CD4-positive, alpha-beta T cell treated with Interleukin-15 for 4 hours (primary cell): ENCODE measurements at places on chromosomes 6 and 20.

GRCh38 chr6:105624021-105624420, 221.1 kb upstream of the PREP start:
- no peak for DNase-seq

- no peak for DNase-seq
These were observed 329.7 kb downstream of the CD83 start for GRCh38 chr6:14447240-14447639.

DNA sequence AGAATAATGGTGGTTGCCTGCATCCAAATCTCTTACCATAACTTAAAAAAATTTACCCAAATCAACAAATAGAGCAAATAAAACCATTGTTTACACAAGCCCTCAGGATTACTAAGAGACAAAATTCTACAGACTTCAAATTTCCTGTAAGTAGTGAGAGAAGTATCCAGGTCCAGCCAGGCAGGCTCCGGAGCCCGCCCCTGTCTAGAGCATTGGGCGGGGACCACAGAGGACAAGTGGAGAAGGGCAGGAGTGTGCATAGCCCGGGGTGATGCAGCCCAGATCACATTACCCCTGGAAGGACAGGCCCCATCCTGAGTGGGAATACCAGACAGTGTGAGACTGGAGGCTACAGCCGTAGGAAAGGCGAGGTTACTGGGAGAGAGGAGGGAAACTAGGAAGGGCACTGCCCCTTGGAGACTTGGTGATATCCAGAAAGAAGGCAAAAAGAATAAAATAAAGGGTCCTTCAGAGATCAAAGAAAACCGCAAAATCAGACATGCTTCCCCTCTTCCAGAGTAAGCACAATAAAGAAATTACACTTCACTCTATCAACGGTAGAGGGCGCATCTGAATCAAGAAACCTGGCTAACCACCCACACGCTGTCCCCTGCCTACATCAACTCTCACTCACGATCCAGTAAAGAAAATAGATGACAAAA, 26.6 kb downstream of the RIN2 start:
- DNase-seq = peak; percentile 28

DNA sequence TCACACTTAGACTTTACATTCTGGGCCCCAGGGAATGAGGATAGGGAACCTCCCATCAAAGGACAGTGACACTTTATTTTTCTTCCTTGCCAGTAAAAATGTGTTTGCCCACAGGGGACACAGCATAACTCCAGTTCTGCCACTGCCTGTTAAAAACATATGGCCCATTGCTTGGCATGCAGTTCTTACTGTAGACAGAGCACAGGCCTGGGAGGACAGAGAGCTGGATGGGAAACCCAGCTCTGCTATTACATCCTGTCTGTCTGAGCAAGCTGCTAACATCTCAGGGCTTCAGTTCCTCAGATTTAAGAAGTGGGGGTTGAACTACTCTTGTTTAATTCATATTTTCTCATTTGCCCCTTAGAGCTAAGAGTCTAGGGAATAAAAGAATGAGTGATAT, 120.2 kb downstream of the AKAP7 start:
- DNase-seq = no peak

- DNase-seq = no peak
These were observed 74.6 kb upstream of the NNAT start for GRCh38 chr20:37446286-37447032.

DNA sequence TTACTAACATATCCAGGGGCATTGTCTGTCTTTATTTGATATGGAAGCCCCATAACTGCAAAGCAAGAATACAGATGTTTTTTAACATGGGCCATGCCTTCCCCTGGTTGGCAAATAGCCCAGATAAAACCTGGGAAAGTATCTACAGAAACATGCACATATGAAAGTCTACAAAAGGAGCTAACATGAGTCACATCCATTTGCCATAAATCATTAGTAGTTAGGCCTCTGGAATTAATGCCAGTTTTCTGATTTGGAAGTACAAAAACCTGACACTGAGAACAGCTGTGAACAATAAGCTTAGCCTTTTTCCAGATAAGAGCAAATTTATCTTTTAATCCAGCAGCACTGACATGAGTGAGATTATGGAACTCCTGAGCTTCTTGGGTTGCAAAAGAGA, 418.0 kb upstream of the IMPG1 start:
- no peak for DNase-seq
